ENCODE measurements at places on chromosomes 3 and 15. TPM values are rescaled to one million over a fixed set of nuclear protein-coding genes. Genes with fewer than 3 reads are reported as not detected.

DNA sequence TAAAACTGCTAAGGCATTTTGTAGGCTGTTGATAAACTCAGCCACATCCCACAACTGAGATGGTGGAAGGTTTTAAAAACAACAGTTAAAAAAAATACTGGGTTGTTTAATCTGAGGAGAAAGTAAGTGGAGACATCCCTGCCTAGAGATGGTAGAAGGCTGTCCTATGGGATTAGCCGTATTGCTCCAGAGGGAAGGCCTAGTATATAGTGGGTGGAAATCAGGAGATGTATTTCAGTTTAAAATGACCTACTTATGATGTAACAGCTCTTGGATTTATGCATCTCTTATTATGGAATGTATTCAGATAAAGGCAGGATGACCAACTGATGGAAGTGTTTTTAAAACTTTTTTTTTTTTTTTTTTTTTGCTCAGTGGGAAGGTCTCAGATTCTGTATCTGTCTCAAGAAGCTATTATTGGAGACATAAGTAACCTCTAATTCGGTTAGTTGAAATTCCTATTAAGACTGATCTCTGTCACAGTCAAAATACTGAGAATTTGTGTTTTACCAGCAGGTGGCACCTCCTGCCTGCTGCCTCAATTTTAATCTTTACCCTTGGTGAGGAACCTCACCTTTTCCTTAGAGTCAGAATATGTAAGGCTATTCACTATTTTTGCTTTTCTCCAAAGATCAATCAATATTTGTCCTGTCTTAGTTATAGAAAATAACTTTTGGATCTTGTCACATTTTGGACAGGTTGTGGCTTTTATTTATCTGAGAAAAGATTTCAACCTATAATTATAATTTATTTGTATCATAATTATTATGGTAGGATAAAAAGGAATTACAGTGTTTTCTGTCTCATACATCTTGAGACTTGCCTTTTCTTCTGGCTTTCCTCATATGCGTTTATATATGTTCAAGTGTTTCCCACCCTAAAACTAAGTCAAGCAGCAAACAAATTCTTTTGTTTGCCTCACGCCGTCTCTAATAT is 63.0 kb downstream of the VPS8 start:
- no peak for DNase-seq

GRCh38 chr15:83430441-83430840 is 16.7 kb upstream of the SH3GL3 start:
- no peak for DNase-seq

DNA sequence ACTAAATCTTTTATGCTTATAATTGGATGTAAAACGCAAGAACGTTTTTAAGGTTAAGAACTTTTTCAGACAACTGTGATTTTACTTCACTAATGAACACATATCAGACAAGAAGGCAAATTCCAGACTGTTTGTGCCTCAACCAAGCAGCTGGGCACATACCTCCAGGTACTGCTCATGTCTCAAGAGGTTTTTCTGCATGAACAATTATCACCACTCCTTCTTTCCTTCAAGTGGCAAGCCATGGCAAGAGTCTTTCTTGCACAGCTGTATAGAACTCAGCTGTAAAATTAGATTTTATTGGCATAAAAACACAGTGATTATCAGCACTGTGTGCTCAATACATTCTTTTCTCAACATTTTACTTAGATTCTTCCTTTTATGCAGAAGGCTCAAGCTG is 64.3 kb downstream of the FNDC3B start:
- no peak for DNase-seq

DNA sequence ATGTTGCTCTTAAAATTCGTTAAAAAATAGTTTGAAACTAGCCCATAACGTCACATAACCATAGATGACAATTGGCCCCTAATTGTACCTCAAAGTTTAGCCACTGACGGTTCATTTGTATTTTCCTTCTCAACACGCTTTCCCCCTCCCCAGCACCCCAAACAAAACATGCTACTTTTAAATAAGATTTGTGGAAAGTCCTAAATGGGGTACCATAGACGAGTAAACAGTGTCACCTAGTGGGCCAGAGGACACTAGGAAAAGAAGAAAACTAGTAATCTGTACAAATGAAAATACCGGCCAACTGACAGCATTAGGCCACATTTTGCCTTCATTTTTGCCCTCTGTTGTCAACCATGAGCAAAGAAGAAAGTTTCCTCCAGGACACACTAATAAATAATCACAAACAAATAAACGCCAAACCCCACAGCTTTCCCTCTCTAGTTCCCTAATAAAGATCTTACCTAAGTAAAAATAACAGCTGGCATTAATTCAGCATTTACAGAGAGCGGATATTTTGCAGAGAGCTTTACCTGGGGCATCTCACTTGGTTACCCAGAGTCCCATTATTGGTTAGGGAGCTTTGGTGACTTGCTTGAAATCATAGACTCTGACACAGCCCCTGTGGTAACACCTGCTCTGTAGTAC is 175.1 kb upstream of the ATP11B start:
- no peak for DNase-seq

GRCh38 chr3:61570813-61571212 is 9.4 kb downstream of the PTPRG start:
- no peak for DNase-seq

Gene TMCO5A
- not detected for total RNA-seq

Gene CFAP100
- not detected for total RNA-seq
